ENCODE measurements at places on chromosomes 2 and 18. TPM values are rescaled to one million over a fixed set of nuclear protein-coding genes. Genes with fewer than 3 reads are reported as not detected.

CD226 gene
- 0.23 TPM for total RNA-seq

CNRIP1 gene
- 2.1 TPM for total RNA-seq

LIMS2 gene
- 6.5 TPM for total RNA-seq

ASNSD1 gene
- 35.3 TPM for total RNA-seq

B3GNT7 gene
- 2.6 TPM for total RNA-seq

TMEM163 gene
- 0.10 TPM for total RNA-seq

UBE2F gene
- total RNA-seq = 51.5 TPM

EML6 gene
- 1.5 TPM for total RNA-seq

CTNNA2 gene
- total RNA-seq = 0.23 TPM

SNTG2 gene
- total RNA-seq = not detected

PXDN gene
- total RNA-seq = 11.0 TPM

FEV gene
- total RNA-seq = not detected

NT5DC4 gene
- total RNA-seq = not detected

ASAP2 gene
- total RNA-seq = 45.5 TPM

RASGRP3 gene
- total RNA-seq = 1.1 TPM

ERICH2 gene
- not detected for total RNA-seq

SERPINB10 gene
- not detected for total RNA-seq

RPRM gene
- not detected for total RNA-seq

HPCAL1 gene
- total RNA-seq = 259 TPM

SNORC gene
- 9.6 TPM for total RNA-seq

SPR gene
- 126 TPM for total RNA-seq

MOGAT1 gene
- not detected for total RNA-seq

Data from A549 treated with Mapracorat at 1 μM for 4 hours (cell line).